Lung microvascular endothelial cell (primary cell): ENCODE measurements at places on chromosomes 11 and 22. TPM values are rescaled to one million over a fixed set of nuclear protein-coding genes. Genes with fewer than 3 reads are reported as not detected.
A peak's percentile ranks its signal among the peaks of the same experiment; 100 is the strongest.

- DNase-seq = no peak
These were observed 670.2 kb downstream of the OPCML start for GRCh38 chr11:132862137-132862536.

DNA sequence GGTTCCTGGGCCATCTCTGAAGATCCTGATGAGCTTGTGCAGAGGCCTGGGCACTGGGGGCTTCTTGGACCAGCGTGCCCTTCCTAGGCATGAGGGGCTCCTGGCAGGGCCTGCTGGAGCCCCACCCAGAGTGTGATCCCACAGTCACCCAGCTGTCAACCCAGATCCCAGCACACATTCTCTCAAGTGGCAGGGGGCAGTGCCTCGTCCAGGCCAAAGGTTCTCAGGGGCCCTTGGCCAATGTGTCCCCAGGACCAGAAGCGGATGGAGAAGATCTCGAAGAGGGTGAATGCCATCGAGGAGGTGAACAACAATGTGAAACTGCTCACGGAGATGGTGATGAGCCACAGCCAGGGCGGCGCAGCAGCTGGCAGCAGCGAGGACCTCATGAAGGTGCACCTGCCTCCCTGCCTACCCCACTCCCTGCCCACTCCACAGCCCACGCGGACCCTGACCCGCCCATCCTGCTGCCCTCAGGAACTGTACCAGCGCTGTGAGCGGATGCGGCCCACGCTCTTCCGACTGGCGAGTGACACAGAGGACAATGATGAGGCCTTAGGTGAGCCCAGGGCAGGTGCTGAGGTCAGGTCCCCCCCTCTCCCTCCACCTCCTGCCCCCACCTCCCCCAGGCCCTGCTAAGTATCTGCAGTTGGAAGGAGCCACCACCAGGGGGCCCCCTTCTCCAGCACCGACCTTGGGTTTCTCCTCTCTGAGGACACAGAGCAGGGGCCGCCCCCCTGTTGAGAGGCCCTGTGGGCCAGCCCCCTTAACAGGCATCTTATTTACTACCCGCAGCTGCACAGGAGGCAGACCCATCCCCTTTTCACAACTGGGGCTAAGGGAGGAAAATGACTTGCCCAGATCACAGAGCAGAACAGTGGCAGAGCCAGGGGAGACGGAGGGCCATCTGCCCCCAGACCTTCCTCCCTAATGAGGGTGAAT is 14.7 kb downstream of the GGA1 start:
- peak; percentile 69 for DNase-seq

DNA sequence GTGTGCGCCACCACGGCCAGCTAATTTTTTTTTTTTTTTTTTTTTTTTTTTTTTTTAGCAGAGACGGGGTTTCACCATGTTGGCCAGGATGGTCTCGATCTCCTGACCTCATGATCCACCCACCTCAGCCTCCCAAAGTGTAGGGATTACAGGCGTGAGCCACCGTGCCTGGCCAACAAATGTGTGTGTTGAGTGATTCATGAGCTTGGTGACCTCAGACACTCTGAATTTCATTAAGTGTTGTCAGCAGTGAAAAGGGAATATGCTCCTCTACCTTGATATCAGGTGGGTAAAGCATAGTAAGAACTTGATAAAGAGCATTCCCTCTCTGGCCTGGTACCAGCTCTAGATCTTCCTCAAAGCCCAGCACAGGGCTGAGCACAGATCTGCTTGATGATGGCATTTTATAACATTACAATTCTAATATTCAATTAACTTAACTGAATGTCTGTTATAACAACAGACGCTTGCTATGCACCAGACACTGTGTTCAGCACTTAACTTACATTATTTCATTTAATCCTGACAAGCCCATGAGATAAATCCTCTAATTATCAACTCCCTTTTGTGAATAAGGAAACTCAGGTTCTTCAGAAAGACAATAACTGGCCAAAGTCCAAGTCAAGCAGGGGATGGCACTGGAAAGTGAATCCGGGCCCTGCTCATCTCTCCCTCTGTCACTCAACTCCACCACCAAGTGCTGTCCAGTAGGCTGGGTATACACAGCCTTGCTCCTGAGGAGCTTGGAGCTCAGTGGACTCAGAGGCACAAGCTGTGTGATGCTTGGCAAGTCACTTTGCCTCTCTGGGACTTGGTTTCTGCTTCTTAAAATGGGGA is 13.0 kb downstream of the TBC1D10A start:
- DNase-seq = peak; percentile 26

DNA sequence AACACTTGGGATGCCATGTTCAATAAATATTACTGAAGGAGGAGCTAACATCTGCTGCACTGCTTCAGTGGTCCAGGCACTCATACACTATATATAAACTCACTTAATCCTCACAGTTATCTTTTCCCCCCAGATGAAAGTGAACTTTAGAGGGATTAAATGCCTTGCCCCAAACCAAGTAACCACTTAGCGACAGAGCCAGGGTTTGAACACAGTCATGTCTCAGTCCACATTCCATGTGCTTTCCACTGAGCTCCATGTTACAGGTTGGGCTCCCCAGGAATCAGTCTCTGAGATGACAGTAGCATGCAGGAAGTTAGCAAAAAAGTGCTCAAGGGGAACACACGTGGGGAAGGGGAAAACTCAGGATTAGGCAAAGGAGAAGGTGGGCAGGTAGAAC is 59.3 kb downstream of the ENDOD1 start:
- DNase-seq = no peak

DNA sequence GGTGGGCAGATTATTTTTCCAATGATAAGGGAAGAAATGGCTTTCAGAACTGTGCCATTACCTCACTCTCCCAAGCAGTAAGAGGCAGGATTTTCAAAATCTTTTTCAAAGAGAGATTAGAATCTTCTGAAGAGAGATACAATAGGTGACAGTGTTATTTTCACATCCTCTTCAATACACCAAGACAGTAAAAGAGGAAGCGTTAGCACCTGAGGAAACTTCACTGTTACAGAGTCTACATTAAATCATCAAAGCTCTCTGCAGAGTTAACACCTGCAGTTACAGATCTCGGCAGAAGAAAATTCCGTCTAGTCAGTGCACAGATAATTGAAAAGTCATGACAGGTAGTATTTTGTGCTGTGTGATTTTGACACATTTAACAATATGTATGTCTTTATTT is 144.9 kb downstream of the PGR start:
- DNase-seq = no peak

Gene DEFB131B
- not detected in 2 replicates for total RNA-seq

Gene OR51E1
- not detected in 2 replicates for total RNA-seq

Gene C11orf21
- not detected in 2 replicates for total RNA-seq
